Activated naive CD4-positive, alpha-beta T cell treated with Interleukin-2 at 50 U/mL for 16 hours (primary cell): ENCODE measurements at places on chromosomes 3 and 15.

GRCh38 chr3:161031134-161031533, 74.0 kb downstream of the B3GALNT1 start:
- no peak for DNase-seq

DNA sequence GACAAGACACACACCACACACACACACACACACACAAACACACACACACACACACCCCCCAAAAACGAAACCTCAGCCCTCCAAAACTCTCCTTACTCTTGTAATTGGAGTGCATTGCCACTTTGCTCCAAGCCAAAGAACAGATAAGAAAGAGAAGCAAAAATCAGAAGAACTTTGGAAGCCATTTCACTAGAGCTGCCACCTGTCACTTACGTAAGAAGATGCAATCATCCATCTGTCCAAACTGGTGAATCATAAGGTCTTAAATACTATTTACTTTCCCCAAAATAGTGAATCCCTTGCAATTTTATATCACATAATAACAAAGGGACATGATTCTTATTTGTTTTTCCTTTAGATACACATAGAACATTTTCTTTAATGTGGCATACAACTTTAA, 285.4 kb downstream of the ZBTB20 start:
- DNase-seq = no peak

DNA sequence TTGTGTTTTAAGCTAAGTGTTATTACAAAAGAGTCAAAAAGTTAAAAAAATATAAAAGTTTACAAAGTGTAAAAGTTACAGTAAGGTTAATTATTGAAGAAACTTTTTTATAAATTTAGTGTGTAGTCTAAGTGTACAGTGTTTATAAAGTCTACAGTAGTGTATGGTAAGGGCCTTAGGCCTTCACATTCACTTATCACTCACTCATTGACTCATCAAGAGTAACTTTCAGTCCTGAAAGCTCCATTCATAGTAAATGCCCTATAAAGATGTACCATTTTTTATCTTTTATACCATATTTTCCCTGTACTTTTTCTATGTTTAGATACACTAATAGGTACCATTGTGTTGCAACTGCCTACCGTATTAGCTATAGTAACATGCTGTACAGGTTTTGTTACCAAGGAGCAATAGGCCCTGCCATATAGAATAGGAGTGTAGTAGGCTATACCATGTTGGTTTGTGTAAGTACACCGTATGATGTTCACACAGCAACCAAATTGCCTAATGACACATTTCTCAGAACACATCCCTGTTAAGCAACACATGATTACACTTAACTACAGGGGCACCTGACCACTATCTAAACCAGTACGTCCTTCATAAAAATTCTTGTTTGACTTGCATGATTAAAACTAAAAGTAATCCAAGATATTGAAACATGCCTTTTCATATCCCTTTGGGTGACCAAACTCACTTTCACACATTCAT, 17.2 kb downstream of the RAD18 start:
- DNase-seq = no peak

- no peak for DNase-seq
These were observed 60.4 kb upstream of the CD96 start for GRCh38 chr3:111481551-111481950.

DNA sequence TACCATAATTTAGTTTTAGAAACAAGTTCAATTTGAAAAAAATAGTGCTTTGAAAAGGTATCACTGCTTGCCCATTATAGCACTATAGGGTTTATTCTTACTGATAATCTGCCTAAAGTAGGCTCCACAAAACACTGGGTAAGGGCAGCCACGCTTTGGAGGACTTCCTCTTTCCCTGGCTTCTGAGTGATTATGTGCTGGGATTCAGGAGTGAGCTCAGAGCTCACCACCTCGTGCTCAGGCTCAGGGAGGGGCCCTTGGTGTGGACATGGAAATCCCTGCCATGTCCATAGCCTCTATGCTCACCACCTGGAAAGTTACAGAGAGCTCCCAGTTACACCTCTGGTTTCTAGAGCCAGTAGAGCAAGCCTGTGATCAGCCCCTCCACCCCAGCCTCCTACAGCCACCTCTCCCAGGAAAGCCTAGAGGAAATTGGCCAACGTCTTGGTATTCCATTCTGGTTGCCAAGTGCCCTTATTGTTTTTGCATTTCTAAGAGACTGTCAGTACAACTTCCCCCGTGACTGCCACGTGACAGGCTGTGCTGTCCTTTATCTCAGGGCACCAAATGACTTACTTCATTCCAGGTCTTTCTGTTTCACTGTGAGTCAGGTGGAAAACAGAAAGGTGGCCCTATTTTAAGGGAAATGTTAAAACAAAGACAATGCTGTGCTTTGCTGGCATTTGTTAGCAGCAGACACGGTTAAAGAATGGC, 316.0 kb downstream of the RORA start:
- DNase-seq = no peak

GRCh38 chr3:64575211-64575844, 112.5 kb downstream of the ADAMTS9 start:
- DNase-seq = no peak
